ENCODE measurements at places on chromosomes 2 and 18.

DNA sequence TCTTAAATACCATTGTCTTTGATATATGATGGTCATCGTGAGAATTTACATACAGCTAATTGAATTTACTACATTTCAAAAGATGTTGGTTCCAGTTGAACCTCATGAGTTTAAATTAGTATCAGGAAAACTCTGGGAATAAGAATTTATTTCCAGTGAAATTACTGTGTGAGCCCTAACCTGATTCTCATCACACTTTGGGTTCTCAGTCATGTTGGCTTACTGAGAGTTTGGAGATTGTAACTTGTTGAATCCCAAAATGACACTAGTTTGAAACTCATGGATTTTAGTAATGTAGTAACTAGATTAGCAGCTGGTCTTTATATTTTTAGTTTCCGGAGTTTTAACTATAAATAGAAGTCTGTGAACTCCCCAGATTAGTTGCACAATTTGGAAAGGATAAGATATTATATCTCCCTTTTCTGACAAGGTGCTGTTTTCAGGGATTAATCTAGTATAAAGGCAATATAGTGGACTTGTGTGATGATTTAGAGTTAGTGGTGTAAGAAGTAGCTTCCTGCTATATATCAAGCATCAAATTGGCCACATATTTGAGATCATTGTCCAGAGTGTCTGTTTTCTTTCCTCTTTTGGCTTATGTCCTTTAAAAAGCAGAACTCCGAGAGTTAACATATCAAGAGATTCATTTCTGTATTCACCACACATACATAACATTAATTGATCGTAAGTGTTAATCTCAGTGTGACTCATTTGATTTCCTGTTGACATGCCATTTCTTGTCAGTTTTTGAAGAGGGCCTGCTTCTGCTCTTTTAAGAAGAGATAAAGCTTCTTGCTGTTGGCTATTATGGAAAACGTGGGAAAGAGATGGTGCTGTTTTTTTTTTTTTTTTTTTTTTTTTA is 15.7 kb downstream of the NDUFV2 start:
- DNase-seq = no peak

GRCh38 chr2:206275312-206276055 is 1.0 kb downstream of the ZDBF2 start:
- no peak for DNase-seq

- DNase-seq = no peak
These were observed 81.2 kb downstream of the EIPR1 start for GRCh38 chr2:3296182-3296972.

GRCh38 chr18:79523206-79523735 is 127.5 kb downstream of the NFATC1 start:
- DNase-seq = no peak

DNA sequence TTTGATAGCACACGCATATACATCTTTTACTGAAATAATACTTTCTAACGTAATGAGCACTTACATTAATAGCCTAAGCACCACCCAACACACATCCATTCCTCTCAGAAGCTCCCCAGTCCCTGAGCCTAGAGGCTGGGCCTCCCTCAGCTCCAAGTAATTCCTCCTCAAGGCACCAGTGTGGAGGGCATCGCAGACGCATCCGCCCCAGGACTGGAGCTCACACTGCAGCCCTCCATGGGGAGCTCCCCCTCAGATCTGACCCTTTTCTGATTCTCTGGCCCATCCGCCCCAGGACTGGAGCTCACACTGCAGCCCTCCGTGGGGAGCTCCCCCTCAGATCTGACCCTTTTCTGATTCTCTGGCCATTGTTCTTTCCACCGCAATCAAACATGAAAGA is 60.4 kb upstream of the SNTG2 start:
- no peak for DNase-seq

- DNase-seq = no peak
These were observed 82.1 kb downstream of the ALK start for GRCh38 chr2:29839306-29839705.

GRCh38 chr18:73355121-73355520 is 487.3 kb upstream of the NETO1 start:
- no peak for DNase-seq

DNA sequence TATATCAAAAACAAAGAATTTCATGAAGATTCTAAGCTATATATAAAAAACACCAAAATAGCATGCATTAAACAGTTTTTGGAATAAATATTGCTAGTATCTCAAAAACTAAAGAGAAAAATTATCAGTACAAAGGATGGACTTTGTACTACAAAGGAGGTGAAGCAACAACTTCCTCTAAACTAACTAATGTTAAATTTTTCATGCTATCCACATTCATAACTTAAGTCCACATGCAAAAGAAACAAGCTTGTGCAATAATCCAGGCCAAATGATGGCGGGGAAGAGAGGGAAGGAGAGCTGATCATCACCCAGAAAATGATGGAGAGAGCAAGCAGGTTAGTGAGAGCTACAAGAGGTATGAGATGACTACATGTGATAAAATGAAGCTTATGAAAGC is 70.1 kb downstream of the KIDINS220 start:
- DNase-seq = no peak

DNA sequence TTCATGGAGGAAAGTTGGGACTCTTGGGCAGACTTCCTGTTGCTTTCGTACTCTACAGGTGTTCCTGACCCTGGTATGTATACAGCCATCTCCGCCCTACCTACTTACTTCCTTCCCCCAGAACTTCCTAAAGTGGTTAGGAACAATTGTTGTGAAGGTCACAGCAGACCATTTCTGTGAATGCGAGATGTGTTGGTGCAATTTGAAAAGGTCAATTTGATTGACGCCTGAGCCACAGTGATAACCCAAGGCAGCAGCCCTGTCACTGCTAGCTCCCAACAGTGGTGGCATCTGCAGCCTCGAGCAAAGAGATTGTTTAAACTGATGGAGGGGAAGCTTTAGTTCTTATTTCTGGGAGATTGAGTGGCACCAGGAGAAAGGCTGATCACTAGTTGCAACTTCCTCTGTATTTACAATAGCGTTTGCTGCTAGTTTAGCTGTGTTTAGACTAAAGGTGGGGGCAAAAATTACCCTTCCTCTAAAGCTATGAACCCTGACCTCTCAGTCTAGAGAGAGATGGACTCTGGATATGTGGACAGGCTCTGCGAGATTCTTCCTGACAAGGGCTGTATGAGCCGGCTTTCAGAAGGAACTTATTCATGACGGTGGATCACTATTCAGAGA is 78.3 kb upstream of the MAP4K3 start:
- no peak for DNase-seq

- no peak for DNase-seq
These were observed 41.7 kb downstream of the MYOM1 start for GRCh38 chr18:3177902-3178687.

DNA sequence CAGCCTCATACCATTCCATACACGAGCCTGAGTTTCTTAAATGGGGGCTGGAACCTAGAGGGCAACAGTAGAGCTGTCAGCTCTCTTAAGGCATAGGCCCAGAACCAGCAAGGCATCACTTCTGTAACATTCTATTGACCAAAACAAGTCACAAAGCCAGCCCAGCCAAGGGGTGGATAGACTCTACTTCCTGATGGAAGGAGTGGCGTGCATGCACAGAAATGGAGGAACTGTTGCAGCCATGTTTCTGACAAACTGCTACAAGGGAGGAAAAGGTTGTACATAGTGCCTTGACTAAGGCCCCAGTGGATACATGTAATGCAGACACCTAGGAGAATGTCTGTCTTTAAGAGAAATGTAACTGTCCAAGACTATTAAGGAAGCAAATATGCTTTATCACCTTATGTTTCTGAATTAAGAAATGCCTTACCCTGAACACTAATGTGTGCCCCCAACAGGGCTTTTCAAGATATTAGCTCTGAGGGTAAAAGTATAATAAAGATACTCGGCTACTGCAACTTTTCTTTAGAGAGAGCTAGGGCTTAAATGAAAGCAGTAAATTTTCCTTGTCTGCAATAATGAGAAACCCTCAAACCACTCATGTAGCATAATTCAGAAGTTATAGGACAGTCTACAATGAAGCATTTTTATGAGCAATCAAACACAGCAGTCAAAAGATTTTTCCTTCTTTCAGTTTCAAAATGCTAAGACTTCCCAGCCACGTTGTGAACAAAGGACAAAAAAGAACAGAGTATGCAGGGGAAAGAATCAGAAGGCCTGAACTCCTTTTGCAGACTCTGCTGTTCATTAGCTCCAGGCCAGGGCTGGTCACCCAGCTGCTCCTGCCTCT is 35.1 kb upstream of the CDC42EP3 start:
- DNase-seq = no peak

DNA sequence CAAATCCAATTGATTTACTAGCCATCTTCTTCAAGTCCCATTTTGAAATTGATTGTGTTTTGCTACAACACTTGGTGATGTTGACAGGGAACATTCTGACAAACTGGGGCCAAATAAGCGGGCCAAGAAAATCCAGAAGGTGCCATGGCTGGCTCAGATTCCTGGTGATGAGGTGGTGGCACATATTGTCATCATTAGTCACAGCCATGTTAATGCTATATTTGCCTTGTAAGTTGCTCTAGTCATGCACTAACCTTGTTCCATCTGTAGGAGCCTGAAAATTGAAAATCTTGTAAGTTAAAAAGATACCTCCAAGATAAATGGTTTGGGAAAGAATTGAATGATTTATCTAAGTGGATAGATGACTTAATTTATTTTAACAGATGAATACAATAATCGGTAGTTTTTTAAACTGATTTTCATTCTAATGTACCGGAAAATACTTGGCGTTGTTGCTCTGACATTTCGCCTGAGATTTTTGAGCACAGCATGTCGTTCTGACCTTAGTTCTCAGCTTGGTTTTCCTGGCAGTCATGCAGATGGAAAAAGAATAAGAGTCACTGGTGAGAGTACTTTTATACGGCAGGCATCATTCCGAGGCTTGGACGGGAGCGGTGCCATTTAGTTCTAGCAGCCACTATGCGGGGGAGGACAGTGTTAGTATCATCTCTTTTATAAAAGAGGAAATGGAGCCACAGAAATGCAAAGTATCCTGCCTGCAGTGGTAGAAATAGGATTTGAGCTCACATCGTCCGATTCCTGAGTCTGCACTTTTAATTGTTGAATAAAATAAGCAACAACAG is 133.9 kb downstream of the ZNF532 start:
- DNase-seq = no peak

DNA sequence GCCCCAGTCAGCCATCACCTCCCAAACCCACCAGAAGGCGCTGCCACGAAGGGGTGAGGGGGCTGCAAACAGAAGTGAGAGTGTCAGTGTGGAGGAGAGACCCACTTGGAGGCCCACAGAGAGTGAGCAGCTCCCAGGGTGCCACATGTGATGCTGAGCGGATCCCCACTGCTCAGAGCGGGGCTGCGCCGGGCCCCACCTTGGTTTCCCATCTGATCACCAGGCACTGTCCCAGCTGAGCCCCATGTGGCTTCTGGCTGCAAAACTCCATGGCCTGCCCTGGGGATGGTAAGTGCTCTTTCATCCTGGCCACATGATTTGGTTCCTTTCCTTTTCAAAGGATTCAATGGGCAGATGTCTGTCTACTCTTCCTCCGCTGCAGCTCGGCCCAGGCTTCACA is 23.8 kb downstream of the SNORC start:
- no peak for DNase-seq

- DNase-seq = no peak
These were observed 67.2 kb upstream of the UBXN4 start for GRCh38 chr2:135674453-135674852.

DNA sequence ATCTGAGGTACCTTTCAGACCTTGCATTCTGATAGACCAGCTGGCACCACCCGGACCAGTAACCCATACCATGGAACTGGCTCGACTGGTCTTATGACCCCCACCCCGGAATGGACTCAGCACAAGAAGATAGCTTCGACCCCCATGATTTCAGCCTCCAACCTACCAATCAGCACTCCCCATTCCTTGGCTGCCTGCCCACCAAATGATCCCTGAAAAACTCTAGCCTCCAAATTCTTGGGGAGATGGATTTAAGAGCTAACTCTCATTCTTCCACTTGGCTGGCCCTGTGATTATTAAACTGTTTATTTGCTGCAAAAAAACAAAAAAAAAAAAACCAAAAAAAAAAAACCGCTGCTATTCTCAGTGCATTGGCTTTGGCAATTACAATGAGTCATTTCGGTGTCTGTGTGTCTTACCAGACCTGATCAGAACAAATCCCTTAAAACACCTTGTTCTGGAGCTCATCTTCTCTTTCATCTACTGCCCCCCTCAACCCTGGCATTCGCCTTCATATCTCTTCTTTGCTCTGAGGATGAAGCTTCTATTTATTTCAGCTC is 60.1 kb upstream of the KIF5C start:
- DNase-seq = no peak

DNA sequence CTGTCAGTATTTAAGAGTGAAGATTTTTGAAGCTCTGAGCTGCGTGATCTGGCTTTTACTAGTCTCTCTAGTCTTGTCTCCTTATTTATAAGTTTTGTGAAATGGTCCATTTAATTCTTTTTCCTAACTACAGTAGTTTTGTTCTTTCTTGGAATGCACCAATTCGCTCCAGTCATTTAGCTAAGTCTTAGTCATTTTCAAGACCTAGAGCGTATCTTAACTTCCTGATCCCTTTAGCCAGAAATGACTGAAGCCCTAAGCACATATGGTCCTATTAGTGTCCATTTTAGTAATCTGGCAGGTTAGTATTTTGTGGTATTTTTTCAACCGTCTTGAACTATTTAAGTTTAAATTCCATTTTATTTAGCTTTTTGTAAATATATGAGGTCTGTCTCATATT is 3.6 kb downstream of the BIRC6 start:
- no peak for DNase-seq

GRCh38 chr2:42328148-42328833 is 32.7 kb downstream of the COX7A2L start:
- no peak for DNase-seq

GRCh38 chr2:150888337-150888736 is 373.3 kb downstream of the RBM43 start:
- no peak for DNase-seq

DNA sequence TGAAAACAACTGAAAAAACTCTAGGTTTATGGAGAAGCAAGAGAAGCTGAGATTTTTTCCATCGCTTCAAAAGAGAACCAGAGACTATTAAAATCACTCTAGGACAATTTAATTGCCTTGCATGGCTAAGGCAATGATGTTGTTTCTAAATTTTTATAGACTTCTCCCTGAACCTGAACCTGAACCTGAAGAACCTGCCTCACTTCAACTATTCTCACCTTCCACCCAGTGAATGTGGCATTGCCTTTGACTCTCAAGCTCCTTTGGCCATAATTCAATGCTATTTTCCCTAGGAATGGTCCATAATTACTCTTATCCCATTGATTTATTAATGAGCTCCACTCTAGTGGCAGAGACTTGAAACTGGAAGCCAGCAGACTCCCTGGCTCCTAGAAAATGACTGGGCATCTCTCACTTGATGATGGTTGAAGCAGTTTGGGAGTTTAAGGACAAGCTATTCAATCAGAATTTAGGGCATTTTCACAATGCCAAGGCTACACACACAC is 303.8 kb upstream of the UBE2E3 start:
- DNase-seq = no peak

GRCh38 chr2:119463136-119463535 is 31.5 kb downstream of the TMEM37 start:
- DNase-seq = no peak

DNA sequence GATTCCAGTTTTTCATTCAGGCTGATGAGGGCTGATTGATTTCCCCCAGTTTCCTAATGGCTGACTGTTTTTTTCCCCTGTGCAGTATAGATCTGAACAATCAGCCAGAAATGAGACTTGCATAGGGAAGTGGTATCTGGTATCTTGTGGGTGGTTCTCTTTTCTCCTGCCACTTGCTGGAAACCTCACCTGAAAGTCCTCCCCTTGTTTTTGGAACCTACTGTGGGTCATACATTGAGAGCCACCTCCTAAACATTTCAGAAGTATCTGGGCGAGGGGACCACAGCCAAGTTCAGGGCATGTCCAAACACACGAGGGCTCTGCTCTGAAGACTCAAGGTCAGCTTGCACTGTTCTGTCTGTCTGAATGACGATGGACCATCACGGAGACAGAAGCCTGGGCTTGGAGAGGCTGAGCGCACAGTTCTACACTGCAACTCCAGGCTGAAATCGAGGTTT is 19.3 kb downstream of the ALPK2 start:
- no peak for DNase-seq
